ENCODE measurements at places on chromosomes 2 and 18.

- no peak for DNase-seq
These were observed 121.4 kb downstream of the ZNF236 start for GRCh38 chr18:76943542-76944339.

GRCh38 chr2:96993367-96993766 is 7.0 kb upstream of the FAM178B start:
- DNase-seq: no peak

DNA sequence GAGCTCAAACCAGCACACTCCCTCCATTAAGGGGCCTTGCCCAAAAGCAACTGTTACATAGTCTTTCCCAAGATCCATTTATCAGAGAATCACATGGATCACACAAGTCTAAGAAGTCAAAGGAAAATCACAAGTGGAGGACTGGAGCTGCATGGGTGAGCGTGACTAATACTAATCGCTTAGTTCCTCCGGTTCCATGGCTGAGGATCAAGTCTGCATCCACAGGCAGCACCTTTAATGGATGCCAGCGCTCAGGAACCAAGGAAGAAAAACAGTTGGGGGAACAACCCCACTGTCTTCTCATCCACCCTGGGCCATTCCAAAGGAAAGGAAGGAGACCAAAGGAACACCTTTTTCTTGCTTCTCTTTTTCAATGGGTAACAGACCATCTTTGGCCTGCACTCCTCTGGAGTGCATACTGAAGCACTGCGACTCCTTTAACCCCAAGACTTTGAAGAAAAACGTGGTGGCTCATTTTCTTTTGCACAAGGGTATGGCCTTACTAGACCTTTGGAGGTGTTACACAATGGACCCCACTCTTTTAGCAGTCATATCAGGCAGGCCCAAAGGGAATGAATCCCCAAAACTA is 9.2 kb upstream of the WDR33 start:
- DNase-seq: no peak

- no peak for DNase-seq
These were observed 61.1 kb downstream of the MEIS1 start for GRCh38 chr2:66495788-66496640.

DNA sequence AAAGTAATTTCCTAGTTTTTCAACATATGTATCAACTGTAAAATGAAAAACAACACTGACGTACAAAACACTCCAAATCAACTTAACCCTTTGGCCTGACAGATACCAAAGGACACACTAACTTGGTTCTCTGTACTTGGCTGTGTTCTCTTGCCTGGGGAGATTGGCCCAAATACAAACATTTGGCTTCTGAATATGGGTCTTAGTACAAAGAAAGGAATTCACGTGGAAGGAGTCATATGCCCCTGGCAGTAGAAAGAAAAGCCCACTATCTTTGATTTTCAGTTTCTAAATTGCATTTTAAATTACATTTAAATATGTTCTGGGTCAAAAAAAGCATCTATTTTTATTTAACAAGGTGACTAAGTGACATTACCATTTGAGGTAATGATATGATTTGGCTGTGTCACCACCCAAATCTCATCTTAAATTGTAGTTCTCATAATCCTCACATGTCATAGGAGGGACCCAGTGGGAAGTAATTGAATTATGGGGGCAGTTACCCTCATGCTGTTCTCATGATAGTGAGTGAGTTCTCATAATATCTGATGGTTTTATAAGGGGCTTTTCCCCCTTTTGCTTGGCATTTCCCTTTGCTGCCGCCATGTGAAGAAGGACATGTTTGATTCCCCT is 153.6 kb upstream of the CCDC195 start:
- DNase-seq: no peak

DNA sequence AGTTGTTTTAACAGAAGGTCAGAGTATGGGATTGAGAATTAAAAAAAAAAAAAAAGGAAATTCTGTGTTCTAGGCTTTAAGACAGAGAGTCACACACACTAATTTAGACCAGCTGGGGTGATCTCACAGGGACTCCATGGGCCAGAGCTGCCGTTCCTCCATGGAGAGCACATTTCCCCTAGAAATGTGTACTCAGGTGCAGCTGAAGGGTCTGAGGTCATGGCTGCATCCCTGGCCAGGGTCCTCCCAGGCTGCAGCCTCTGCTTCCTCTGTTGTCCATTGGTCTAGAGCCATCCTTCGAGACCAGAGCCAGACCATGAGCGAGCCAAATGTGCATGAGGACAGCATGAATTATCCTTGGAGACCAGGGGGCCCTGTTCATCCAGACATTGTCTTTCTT is 190.1 kb upstream of the TNP1 start:
- DNase-seq: no peak

GRCh38 chr2:236886456-236886855 is 199.2 kb upstream of the COPS8 start:
- DNase-seq: no peak

DNA sequence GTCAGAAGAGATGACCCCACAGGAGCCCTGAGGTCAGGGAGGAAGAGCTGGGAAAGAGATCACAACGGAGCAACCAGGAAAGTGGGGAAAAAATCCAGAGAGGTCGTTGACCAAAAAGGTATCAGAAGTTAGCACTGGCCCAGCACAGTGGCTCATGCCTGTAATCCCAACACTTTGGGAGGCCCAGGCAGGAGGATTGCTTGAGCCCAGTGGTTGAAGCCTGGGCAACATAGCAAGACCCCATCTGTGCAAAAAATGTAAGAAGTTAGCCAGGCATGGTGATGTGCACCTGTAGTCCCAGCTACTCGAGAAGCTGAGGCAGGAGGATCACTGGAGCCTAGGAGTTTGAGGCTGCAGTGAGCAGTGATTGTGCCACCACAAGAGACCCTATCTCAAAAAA is 121.5 kb downstream of the GBX2 start:
- no peak for DNase-seq

- peak; percentile 47 for DNase-seq
These were observed 60.4 kb downstream of the WDSUB1 start for GRCh38 chr2:159226059-159226461.

DNA sequence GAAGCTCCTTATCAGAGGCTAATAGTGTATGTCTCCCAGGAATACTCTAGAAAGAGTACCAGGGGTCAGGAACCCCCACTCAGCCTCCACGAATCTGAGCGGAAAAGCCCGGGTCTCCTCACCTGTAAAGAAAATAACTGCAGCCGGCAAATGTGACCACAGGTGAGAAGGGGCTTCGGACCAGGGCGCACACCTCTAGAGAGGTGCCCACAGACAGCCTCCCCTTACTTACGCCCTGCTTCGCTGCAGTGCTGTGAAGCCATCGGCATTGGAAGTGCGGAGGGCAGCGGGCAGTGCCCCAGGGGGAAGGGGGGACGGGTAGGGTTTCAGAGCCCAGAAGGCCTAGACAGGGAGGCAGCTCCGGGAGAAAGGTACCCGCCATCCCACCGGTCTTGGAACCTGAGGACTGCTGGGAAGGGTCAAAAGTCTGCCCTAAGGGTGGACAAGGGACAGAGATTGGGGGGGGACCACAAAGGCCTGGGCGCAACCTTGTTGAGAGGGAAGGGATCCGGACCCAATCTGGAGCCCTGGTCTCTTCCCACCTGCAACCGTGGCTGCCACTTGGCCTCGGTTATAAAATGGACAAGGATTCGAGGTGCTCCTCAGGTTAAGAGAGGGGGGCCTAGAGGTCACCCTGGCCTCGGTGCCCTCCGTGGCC is 642 bp upstream of the STEAP3 start:
- DNase-seq: no peak

Data from natural killer cell (primary cell).